NCI-H1694 treated with DMSO at 0.1 percent for 48 hours (cell line): ENCODE measurements at places on chromosomes 7 and 10.

DNA sequence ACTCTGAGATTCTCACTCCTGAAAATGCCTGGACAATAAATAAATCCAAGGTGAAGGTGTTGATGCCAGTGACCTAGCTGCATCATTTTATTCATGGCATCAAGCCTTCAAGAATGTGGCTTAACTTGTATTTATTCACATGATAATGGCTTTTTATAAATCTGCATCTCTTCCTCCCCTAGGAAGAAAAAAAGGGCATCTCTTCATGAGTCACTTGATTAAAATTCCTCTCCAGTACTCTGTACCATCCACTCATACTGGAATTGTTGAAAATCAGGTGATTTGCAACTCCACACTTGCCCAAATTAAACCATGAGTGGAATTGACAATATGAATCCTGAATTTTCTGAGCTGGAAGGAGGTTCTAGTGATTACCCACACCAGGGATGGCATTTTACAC lies 30.2 kb downstream of the PTPRE start:
- DNase-seq = no peak

GRCh38 chr7:94422827-94423460 lies 28.2 kb downstream of the COL1A2 start:
- no peak for DNase-seq

DNA sequence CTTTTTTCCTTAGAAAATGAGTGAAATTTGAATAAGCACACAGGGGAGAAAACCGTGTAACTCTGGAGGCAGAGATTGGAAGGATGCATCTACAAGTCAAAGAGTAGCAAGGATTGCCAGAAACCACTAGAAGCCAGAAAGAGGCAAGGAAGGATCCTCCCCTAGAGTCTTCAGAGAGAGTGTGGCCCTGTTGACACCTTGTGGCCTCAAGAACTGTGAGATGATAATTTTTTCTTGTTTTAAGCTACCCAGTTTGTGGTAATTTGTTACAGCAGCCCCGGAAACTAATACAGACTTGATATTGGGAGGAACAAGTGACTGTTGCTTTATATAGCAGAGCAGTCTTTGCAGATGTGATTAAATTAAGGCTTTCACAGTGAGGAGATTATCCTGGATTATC lies 3.6 kb upstream of the GIMAP7 start:
- DNase-seq = no peak

- DNase-seq = no peak
These were observed 151.8 kb downstream of the BMPER start for GRCh38 chr7:34057136-34057535.

DNA sequence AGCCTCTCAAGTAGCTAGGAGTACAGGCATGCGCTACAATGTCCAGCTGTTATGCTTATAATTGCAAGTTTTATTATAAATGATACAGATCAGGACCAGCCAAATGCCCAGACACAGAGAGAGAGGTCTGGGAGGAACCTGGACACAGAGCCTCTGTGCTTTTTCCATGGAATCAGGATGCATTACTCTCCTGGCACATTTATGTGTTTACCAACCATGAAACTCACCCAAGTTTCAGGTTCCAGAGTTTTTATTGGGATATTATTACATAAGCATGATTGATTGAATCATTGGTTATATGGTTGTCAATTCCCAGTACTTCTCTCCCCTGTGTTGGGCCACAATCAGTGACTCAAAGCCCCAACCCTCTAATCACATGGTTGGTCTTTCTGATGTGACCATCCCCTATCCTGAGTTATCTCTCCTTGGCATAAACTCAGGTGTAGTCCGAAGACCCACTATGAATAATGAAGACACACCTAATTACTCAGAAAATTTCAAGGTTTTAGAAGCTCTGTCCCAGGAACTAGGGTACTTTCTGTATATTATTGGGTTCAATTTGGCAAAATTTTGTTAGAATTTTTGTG lies 30.6 kb downstream of the MXI1 start:
- no peak for DNase-seq

GRCh38 chr7:133919810-133920209 lies 207.3 kb upstream of the LRGUK start:
- no peak for DNase-seq

DNA sequence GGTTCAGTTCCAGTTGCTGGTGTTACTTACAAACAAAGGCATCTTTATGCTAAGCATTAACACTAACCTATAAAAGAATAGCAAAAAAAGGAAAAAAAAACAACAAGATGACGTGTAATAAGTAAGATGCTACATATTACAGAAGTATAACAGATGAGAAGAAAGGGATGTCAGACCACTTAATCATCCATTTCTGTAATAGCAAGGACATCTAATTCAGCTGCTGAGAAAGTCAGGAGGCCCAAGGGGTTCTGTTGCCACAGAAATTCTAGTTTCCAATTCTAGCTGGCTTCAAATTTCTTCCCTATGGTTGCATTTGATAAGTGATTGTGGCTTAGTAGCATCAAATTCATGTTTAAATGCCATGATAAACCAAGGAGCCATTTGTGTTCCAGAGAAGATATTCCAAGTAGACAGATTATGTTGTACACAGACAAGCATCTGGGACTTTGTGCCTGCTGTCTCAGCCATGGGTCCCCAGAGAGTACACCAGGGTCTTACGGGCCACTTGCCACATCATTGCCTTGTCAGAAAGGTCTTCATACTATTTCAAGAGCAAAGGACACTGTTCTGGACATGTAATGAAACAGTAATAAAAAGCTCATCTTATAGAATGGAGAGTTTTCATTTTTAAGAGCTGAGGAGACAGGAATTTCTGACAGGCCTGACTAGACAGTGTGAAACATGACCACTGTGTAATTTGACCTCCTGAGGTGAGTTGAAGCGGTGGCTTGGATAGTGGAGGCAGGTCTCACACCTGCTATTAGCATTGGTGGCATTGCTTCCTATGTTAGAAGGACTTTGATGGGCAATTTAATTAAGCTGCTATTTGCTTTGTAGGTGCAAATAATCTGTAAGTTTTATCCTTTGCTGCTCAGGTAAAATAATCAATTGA lies 4.2 kb upstream of the ASB4 start:
- DNase-seq = no peak

GRCh38 chr7:143216151-143216550 lies 5.7 kb upstream of the TAS2R40 start:
- no peak for DNase-seq

DNA sequence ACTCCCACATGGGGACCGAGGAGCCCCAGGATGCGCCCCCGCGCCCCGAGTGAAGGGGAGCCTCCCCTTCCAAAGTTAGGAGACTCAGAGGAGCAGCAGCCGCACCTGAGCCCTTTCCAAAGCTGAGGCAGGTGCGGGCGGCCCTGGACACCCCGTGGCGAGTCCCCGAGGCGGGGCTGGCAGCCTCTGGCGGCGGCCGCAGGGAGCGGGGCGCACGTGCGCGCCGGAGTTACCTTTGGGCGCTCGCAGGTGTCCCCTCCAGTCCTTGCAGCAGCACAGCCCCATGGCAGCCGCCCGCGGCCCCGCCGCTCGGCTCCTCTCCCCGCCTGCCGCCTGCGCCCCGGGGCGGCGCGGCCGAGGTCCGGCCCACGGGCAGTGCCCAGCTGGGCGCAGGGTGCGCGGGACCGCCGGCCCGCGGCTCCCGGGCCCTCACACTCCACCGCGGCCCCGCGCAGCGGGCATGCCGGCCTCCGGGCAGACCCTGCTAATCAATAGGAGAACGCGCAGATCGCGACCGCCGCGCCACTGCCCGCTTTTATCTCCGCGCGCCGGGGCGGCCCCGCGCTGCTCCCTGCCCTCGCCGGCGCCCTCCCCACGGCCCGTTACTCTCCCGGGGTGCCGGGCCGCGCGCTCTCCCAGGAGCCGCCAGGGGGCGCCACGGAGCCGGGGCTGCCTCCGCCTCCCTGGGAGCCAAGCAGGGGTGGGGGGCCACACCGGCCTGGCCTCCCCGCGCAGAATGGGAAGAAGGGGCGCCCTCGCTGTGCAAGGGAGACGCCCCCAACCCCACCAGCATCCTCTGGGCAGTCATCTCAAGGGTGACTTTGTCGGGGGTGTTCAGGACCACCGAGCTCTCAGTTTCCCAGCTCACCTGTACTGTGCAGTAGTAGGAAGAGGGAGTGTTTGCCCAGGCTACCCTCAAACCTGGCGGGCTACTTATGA lies 80.8 kb downstream of the ARHGAP22 start:
- no peak for DNase-seq

- DNase-seq = no peak
These were observed 82.7 kb upstream of the PDZD8 start for GRCh38 chr10:117457932-117458331.

DNA sequence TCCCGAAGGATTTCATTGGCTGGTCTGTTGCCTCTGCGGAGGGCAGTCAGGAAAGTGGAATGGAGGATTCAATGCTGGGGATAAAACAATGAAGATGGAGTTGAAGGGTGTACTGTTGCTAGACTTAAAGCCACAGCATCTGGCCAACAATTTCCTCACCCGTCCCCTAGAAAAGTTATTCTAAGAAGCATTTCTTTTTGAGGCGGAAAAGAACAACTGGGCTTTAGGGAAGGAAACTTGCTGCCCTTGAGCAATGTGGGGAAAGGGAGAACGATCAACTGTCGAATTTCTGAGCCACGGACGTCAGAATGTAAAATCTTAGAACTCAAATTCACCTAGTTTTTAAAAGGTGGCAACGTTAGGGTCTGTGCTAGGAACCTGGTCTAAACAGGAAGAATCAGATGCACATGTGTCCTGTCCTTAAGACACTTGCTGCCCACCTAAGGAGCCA lies 664 bp downstream of the FMC1 start:
- peak; percentile 93 for DNase-seq

GRCh38 chr7:103605640-103606039 lies 159.6 kb upstream of the SLC26A5 start:
- no peak for DNase-seq

- DNase-seq = no peak
These were observed 688.0 kb upstream of the ZWINT start for GRCh38 chr10:57049096-57049495.

- DNase-seq = no peak
These were observed 1.2 kb downstream of the GAL3ST4 start for GRCh38 chr7:100166970-100167911.

- no peak for DNase-seq
These were observed 131.6 kb upstream of the AHR start for GRCh38 chr7:17166824-17167379.

GRCh38 chr7:96953676-96954513 lies 51.5 kb upstream of the DLX6 start:
- DNase-seq = no peak

DNA sequence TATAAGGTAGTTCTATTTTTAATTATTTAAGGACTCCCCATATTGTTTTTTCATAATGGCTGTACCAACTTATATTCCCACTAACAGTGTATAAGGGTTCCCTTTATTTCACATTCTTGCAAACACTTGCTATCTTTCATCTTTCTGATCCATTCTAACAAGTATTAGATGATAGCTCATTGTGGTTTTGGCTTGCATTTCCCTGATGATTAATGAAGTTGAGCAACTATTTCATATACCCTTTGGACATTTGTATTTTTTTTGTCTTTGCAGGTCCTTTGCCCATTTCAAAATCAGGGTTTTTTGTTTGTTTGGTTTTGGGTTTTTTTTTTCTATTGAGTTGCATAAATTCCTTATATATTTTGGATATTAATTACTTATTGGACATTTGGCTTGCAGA lies 107.2 kb downstream of the EPC1 start:
- no peak for DNase-seq

DNA sequence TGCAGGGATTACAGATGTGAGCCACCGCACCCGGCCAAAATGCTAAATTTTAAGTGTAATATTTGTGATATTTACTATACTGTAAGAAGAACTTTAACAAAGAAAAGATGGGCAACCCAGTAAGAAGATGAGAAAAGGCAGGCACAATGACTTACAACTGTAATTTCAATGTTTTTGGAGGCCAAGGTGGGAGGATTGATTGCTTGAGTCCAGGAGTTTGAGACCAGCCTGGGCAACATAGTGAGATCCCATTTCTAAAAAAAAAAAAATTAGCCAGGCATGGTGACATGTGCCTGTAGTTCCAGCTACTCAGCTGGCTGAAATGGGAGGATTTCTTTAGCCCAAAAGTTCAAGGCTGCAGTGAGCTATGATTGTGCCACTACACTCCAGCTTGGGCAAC lies 11.7 kb upstream of the GATAD1 start:
- no peak for DNase-seq

GRCh38 chr7:68840991-68841390 lies 757.3 kb upstream of the AUTS2 start:
- DNase-seq = no peak

DNA sequence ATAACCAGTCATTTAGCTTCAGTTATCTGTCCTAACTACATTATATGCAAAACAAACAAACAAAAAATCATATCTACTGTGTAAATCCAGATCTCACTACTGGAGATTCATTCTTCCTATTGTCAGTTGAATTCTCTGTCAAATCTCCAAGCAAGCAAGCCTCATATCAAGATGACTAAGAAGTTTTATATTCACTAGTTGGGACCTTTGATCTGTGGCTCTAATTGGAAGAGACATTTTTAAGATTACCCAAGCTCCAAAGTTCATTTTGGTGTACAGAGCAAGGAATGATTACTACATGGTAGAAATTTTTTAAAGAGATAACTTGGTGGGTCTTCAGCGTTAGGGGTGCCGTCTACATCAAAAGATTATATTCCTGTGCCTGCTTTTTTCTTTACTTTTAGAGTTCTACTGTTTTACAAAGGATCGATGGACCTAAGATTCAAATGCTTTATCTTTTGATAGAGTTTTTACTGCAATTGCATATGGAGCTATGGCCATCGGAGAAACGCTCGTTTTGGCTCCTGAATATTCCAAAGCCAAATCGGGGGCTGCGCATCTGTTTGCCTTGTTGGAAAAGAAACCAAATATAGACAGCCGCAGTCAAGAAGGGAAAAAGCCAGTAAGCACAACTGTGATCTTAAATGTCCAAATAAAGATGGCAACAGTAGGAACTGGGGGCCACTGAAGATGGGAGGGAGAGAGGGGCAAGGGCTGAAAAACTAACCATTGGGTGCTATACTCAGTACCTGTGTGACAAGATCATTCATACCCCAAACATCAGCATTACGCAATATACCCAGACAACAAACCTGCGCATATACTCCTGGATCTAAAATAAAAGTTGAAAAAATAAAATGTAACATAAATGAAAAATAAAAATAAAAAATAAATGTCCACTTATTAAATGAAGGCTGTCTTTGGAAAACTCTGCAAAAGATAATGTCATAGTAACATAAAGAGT lies 47.9 kb downstream of the SP8 start:
- DNase-seq = no peak

- DNase-seq = no peak
These were observed 1.1 kb upstream of the HOXA3 start for GRCh38 chr7:27153526-27153925.

- DNase-seq = no peak
These were observed 2.3 kb upstream of the SMIM30 start for GRCh38 chr7:113120647-113121046.
